Activated CD8-positive, alpha-beta memory T cell treated with anti-CD3 and anti-CD28 coated beads for 24 hours (primary cell): ENCODE measurements at places on chromosomes 2 and 18.

- peak; percentile 24 for DNase-seq
These were observed 71.8 kb downstream of the SH3RF3 start for GRCh38 chr2:109200616-109201464.

GRCh38 chr2:48197618-48198017, 291.3 kb upstream of the FBXO11 start:
- DNase-seq, result no peak

DNA sequence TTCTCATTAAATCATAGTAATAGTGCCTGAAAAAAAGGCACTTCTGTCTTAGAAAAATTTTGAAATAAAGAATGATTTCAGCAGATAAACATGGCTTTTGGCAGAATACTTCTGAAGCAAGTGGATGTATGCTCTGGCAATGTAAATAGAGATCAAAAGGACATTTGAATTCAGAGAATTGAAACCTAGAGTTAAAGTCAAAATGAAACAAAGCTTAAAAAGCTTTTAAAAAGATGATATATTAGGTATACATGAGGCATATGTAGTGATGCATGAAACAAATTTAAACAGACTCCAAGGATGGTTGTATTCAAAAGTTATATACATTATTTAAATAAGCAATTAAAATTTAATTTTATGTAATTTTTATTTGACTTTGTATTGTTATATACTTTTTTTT, 1344.5 kb upstream of the TMEFF2 start:
- DNase-seq, result no peak

- no peak for DNase-seq
These were observed 314.9 kb downstream of the AFF3 start for GRCh38 chr2:99827296-99827999.

DNA sequence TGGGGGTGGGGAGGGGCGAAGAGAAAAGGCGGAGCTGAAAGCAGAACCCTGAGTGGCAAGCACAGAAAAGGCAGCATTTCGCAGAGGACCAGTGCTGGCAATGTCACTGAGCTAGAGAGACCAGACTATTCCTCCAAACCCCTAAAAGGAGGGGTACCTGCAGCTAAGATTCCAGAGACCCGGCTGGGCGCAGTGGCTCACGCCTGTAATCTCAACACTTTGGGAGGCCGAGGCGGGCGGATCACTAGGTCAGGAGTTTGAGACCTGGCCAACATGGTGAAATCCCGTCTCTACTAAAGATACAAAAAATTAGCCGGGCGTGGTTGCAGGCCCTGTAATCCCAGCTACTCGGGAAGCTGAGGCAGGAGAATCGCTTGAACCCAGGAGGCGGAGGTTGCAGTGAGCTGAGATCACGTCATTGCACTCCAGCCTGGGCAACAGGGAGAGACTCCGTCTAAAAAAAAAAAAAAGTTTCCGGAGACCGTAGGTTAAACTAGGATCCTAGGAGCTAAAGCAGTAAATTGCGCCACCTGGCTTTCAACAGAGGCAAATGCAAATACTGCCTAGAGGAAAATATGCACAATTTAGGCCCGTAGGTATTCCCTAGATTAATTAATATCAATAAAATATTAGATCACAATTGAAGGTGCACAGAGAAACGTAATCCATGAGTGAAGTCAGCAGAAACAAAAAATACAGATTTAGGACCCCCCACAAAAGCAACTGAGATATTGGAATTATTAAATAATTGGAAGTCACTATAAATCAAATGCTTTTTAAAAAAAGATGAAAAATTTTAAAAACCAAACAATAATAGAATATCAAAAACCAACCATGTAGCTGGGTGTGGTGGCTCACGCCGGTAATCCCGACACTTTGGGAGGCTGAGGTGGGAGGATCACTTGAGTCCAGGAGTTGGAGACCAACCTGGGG, 4.9 kb downstream of the UCN start:
- peak; percentile 71 for DNase-seq

DNA sequence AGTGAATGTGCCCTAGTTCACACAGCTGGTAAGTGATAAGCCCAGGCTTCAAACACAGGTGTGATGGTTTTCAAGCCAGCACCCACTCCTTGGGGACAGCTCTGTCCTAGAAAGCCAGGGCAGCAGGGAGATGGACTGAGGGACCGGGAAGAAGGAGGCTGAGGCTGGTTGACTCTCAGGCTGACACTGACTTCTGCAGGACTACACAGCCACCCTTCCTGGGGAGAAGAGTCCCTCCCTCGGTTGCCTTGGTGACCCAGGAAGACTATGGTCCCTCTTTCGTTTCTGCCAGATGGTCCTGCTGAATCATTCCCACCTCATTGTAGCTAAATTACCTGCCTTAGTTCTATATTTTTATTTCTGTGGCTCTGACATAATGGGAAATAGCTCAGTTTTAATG, 11.3 kb upstream of the FSHR start:
- DNase-seq, result no peak

DNA sequence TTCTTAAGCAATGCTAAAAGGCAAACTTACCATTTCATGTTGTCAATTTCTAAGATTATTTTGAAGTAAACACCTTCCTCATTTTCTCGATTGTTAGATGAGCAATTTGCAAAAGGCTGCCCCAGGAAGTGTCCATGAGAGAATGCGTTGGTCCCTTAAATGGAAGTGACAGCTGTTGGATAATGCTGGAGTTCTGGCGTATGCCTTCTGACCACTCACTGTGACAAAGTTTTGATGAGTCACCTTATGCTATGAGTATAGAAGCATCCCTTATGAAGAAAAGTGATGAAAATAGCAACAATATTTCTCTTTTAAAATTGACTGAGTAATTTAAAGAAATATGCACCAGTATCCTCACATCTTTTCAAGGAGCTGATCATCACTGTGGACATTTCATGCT, 1497.5 kb downstream of the DPP10 start:
- DNase-seq, result no peak

DNA sequence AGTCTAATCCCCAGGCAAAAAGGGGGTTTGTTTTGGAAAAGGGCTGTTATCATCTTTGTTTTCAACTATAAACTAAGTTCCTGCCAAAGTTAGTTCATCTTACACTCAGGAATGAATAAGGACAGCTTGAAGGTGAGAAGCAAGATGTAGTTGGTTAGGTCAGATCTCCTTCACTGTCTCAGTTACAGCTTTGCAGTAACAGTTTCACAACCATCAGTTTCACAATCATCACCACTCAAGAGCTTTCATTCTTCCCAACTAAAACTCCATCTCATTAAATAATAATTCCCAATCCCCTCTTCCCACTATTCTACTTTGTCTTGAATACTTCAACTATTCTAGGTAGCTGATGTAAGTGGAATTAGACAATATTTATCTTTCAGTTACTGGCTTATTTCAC, 200.9 kb downstream of the NYAP2 start:
- DNase-seq, result no peak

- no peak for DNase-seq
These were observed 39.6 kb downstream of the TTC39C start for GRCh38 chr18:24054130-24054529.

GRCh38 chr2:195151711-195152110, 505.3 kb upstream of the SLC39A10 start:
- no peak for DNase-seq

DNA sequence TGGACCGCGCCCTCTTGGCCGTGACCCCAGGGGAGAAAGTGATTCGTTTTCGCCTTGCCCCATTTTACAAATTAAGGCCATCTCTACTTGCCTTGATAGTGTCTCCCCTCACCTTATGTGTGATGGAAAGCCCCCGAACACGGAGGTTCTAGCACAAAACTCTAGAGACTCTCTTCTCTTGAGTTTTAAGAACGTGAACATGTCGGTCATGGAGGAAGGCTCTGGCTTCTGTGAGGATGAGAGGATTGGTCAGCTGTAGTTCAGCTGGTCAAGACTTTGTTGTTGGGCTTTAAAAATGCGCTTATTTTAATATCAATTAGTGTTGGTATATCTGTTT, 828 bp downstream of the DYNC1I2 start:
- no peak for DNase-seq

DNA sequence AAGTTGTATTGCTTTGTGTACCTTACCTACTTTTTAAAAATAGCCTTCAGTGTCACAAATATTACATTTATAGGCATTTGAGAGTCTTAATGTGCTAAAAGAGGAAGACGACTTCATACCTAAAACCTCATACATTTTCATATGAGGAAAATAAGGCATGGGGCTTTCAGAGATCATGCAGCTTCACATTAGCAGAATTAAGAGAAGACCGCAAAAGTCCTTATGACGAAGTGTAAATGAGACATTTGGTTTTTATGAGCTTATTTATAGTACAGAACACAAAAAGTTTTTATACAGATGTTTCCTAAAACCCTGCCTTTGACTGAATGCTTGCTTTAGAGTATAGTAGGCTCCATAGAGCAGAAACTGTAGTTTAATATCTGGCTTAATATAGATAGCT, 10.1 kb upstream of the CCDC138 start:
- no peak for DNase-seq

DNA sequence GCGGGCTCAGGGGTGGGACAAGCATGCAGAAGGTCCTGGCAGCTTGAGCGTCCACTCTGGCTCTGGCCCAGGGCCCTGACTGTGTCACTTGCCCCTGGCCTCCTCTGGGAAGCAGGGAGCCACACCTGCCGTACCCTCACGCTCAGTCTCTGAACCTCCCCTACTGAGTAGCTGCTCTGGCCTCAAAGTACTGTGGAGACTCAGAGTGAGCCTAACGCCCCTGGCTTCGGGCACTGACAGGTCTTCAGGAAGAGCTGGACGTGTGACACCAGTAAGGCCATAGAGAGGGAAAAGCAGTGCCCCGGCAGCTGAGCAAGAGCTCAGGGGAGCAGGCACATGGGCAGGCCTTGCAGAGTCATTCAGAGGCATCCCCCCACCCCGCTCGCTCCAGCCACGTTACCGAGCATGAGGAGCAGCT, 73.3 kb downstream of the SFXN5 start:
- DNase-seq, result peak; percentile 42

GRCh38 chr2:65146078-65146477, 16.2 kb upstream of the RAB1A start:
- no peak for DNase-seq

GRCh38 chr2:121475811-121476571, 54.7 kb upstream of the RNU4ATAC start:
- no peak for DNase-seq

- DNase-seq, result no peak
These were observed 545.7 kb downstream of the STK39 start for GRCh38 chr2:167701651-167702050.

DNA sequence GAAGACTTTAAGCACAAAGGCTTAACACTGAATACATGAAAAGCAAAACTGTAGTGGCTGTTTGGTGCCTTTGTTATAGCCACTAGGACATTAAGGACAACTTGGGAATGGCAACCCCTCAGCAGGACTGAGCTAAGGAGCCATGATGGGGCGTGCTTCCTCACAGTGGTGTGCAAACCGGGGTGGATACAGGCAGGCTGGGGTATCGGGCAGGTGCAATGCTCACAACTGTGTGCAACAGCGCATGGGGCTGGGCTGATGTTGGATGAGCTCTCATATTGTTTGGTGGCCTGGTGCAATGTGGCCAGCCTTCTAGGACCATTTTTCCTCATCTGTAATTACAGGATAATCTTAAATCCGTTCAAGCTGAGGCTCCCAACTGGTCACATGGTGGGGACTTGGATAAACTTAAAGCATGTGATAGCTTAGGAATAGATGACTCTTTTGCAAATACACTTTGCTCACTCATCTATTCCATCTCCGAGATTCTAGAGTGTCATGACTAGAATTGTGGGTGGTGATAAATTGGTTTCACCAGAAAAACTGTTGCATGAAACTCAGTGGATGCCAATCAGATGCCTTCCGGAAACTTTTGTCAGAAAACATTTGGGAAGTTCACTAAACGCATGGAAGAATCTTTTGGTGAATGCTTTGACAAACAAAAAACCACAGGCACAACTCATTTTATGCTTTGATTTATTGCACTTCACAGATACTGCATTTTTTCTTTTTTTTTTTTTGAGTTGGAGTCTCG, 116.5 kb downstream of the PXDN start:
- no peak for DNase-seq

GRCh38 chr2:208827549-208828221, 421.1 kb downstream of the PTH2R start:
- DNase-seq, result no peak

GRCh38 chr18:78522507-78522906, 457.1 kb upstream of the SALL3 start:
- no peak for DNase-seq

GRCh38 chr18:28974504-28974903, 797.6 kb upstream of the CDH2 start:
- no peak for DNase-seq

GRCh38 chr2:68403199-68403644, 38.1 kb downstream of the PLEK start:
- DNase-seq, result no peak

DNA sequence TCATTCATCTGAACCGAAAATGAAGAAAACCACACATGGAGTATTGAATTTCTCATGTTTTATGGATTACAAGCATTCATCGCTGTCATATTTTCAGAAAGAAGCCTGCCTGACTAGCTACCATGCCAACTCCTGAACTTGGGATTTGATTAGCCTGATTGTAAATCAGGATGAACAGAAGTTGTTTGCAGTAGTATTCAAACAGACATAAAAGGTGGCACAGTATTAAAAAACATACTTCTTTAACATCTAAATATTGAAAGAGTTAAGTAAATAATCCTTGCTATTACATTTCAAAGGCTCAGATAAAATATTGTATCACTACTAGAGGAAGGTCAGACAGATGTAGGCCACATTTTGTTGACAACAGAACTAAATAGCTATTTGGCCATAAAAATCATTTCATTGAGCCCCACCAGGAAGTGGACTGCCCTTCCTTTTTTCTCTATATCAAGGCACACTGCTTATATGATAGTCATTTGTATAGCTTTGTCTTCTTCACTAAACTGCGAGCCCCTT, 21.6 kb downstream of the SLC38A11 start:
- DNase-seq, result no peak

- DNase-seq, result no peak
These were observed 5.1 kb upstream of the PIEZO2 start for GRCh38 chr18:11154368-11154989.

GRCh38 chr18:2855560-2856350, 8.9 kb downstream of the EMILIN2 start:
- DNase-seq, result no peak

DNA sequence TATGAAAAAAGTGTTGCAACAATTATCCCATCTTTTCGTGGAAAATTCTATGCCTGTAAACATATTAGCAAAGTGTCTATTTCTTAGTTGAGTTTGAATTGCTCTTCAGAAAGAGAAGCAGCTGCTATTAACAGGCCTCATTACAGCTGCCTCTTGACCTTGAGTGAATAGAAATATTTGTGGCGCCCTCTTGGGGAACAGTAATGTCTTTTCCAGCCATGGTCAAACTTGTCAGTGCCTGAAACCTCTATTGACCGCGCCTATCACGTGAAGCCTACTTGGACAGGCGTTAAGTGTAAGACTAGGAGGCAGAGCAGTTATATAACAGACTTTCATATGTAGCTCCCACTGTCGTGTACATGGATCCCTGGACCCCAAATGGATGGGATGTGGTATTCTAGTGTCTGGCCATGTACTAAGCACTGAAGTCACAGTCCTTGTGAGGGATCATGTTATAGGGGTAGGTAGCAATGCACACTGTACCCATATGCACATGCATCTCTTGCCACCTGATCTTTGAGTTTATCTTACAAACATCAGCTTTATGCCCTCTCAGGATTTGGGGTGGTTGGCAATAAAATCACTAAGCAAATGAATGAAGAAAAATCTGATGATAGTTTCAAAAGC, 245.0 kb downstream of the PTGR3 start:
- DNase-seq, result no peak

- no peak for DNase-seq
These were observed 370 bp upstream of the ZNF804A start for GRCh38 chr2:184598002-184598315.

GRCh38 chr2:100270381-100271146, 51.7 kb downstream of the LONRF2 start:
- DNase-seq, result no peak

GRCh38 chr18:2083691-2084090, 487.6 kb downstream of the METTL4 start:
- DNase-seq, result no peak
